NCI-H2081 (cell line): ENCODE measurements at places on chromosomes 16 and 17.

GRCh38 chr16:48680881-48681280, 70.9 kb upstream of the N4BP1 start:
- no peak for DNase-seq

DNA sequence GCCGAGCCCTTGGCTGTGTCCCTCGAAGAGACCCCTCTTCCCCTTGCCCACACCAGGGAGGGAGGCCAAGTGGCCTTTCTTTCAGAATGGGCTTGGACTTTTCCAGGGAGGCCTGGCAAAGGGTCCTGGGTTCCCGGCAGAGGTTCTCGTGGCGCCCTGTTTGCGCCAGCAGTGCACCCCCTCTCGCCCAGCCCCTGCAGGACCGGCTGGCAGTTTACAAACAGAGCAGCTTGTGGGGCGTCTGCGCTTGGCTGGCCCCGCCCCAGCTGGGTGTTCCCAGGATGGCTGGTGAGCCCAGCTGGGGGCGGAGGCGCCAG, 137.8 kb upstream of the CIBAR2 start:
- no peak for DNase-seq

- no peak for DNase-seq
Observed at GRCh38 chr17:17028059-17028877, 14.0 kb upstream of the MPRIP start.

DNA sequence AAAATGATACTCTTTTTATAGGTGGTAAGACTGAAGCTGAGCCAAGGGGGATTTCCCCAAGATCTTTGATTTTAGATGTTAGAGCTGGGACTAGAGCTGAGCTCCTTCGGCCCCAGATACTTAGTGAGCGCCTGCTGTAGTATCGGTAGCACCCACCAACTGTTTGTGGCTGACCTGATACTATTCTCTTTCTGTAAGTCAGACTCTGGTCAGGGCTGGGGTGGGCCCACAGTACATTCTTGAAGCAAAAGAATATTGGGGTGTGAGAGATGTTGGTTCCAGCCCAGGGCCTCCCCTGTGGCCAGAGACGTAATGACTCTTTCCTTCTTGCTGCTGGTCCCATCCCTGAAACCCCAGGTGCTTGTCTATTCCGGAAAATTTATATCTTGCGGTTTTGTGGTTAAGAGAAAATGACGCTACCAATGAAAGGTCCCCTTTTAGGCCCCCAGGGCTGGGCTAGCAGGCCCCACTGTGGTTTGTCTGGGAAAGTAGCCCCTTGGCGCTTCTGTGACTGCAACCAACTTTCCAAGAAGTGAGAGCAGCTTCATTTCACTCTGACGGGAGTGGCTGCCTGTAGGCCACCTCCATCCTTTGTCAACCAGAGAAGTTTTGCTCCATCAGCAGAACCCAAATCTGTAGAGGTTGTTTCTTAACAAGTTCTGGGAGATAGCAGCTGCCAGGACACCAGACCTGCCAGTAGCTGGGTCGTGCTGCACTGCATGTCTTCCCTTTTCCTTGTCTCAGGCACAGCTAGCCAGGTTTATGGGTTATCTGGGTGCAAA, 86.4 kb upstream of the LGALS9 start:
- no peak for DNase-seq

DNA sequence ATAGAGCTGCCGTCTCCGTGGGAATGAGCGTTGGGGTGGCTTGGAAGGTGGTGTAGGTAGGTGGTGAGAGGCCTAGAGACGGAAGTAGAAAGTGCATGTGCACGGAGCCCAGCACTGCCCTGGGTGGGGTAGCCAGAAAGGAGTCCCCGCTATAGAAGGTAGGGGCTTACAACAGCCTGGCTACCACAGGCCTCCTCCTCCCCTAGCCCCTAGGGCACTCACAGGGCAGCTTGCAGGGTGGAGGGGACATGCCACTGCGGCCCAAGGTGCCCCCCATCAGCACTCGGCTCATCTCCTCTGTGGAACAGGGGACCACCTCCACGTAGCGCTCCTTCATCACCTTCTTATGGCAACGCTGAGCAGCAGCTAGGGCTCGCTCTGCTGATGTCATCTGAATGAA, 5.0 kb downstream of the ESRP2 start:
- DNase-seq: no peak

- DNase-seq: no peak
Observed at GRCh38 chr17:55456307-55457240, 34.9 kb upstream of the MMD start.

DNA sequence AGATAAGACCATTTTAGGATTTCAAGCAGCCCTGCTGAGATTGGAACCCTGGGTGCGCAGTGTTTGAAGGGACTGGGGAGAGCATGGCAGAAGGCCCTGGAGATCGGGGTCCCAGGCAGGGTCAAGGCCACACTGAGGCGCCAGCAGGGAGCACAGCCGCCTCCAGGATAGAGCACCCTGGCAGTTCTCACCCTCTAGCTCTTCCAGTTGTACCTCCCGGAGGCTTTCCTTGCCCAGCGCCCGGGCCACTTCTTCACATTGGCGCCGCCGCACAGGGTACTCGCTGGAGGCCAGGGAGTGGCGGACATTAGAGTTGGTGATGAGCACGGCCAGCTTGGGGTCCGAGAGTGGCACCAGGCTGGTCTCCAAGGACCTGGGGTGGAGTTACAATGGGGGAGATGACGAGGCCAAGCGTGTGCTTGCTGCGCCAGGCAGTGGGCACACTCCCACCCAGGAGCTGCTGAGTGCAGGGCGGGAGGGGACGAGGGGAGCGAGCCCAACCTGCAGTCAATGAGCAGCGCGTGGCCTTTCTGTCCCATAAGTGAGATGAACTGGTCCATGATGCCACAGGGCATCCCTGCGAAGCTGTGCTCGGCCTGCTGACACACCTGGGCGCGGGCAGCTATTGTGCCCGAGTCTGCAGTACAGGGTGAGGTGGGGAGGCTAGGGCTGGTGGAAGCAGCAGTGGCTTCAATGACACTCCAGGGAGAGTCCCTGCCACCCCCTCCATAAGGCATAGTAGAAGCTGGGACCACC, 2.3 kb downstream of the GALK1 start:
- DNase-seq: no peak

GRCh38 chr17:73542323-73542722, 101.9 kb downstream of the SDK2 start:
- DNase-seq: no peak

- no peak for DNase-seq
Observed at GRCh38 chr17:82810644-82811430, 29.0 kb downstream of the ZNF750 start.

DNA sequence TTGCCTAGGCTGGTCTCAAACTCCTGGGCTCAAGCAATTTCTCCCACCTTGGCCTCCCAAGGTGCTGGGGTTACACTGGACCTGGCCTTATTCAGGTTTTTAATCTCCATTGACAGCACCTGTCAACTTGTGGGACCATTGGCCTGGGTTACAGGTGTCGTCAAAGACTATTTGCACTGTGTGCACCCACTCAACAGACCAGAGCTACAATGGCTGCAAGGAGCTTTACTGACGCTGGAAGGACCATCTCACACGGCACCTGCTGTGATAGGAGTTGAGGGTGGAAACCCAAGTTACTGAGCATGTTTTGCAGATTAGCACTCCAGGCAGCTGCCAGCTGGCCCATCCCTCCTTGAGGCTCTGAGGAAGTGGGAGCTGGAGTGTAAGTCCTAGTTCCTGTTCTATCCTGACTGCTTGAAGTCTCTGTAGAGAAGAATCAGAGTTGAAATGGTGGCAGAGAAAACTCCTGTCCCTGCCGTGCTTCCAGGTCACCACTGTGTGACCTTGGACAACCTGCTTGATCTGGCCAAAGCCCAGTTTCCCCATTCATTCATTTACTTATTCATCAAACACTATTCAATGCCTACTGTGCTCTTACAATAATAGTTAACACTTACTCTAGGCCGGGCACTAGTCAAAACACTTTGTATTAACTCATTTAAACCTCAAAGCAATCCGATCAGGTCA, 42.4 kb upstream of the LONP2 start:
- no peak for DNase-seq
